ENCODE measurements at places on chromosomes 2 and 18.

GRCh38 chr2:9095226-9095625, 91.7 kb upstream of the MBOAT2 start:
- DNase-seq: no peak

DNA sequence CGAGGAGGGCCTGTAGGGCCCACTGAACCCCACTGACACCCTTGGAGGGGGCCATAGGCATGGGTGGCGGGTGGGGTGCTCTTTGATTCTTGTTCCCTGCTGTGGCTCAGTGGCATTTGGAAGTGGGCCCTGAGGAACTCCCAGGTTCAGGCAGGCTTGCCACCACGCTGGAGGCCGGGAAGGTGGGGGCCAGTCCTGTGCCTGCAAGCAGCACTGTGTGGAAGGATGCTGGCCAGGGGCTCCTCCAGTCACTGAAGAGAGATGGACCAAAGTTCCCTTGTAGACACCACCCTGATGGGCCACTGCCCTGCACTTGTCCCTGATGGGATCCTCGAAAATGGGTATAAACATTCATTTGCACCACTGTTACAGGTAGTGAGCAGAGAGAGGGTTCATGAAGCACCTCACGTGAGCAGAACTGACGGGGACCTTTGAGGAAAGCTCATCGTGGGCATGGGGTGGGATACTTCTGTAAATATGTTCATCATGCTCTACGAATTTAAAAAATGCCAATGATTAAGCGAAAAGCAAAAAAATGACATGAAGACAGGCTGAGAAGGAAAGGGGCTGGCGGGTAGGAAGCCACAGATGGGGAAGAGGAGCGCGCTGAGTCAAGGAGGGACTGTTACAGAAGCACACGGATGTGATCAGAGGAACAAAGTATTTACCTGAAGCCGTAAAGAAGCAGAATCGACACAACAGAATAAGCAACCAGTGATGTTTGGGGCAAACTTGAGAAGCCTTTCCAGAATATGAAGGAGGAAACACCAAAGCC, 45.2 kb upstream of the ASB1 start:
- DNase-seq: no peak

DNA sequence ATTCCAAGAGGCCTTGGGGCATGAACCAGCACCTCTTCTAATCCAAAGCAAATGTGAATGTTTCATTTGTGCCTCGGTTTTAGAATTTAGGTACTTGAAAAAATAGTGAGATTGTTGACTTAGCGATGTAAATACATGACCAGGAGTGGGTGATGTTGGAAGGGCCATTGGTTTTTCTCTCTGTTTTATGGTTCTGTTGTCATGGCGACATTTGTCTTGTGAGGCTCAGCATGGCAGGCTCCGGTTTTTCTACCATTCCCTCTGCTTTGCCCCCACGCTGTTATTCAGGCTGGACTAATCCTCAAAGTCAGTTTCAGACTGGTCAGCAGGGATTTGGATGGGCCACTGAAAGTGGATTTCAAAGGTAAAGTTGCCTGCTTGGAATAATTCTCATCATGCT, 255.4 kb downstream of the ALPK2 start:
- no peak for DNase-seq

DNA sequence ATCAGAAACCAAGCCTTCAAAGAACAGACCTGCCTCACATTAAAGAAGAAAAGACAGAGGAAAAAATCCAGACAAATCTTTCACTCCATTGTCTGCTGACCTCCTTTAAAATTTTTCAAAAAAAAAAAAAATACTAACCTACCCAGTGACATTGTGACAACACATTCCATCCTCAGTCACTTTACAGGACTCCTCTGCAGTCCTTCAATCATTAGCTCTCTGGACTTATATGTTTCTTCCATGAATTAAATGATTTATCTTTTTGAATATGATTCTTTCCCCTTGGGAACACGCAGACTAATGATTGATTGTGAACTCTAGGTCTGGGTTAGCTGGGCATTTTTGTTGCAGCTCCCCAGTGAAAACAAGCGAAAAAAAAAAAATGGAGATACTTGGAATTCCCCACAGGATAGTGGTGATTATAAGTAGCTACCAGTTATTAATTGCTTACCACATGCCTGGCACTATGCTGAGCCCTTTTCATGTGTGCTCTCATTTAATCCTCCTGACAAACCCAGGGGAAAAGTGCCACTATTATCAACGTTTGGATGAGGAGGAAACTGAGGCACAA, 261.3 kb upstream of the NCKAP5 start:
- DNase-seq: no peak

GRCh38 chr18:12028040-12028628, 46.8 kb downstream of the IMPA2 start:
- DNase-seq: no peak

DNA sequence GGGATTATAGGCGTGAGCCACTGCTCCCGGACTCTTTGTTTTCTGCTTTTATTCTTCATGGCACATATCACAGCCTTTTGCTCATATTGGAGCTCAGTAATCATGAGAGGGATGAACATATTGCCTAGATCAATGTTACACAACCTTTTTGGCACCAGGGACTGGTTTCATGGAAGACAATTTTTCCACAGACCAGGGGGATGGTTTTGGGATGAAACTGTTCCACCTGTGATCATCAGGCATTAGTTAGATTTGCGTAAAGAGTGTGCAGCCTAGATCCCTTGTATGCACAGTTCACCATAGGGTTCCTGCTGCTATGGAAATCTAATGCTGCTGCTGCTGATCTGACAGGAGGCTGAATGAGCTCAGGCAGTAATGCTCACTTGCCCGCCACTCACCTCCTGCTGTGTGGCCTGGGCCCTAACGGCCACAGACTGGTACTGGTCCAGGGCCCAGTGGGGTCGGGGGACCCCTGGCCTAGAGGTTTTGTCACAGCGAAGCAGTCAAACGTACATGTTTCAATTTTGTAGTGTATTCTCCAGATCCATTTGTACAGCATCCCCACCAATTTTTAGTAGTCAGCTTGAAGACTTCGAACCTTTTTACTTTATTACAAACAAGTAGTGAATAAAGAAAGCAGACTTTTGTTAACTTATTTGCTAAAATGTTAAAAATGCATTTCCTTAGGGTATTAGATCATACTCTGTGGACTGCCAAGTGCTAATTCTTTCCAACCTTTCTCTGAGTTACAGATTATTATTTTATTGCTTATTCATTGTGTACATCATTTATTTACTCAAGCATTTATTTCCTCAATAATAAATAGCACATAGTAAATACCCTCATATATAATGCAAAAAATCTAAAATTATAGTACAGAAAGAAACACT, 6.2 kb downstream of the DAW1 start:
- DNase-seq: no peak

DNA sequence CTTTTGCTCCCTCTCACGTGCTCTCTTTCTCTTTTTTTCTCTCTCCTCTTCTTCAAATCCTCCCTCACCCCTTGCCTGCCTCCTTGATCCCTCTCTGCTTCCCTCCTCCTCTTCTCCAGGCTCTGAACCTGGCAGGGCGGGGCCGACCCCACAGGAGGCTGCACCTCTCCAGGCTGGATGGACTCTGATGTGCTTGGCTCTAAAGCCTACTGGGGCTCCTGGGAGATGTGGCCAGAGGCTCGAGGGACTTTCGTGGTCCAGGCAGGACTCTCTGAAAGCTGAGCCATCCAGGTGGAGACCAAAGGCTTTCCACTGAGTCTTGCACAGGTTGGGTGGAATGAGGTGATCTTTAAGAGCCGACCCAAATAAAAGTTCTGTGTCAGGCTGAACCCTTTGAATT, 25.4 kb downstream of the DYSF start:
- no peak for DNase-seq

DNA sequence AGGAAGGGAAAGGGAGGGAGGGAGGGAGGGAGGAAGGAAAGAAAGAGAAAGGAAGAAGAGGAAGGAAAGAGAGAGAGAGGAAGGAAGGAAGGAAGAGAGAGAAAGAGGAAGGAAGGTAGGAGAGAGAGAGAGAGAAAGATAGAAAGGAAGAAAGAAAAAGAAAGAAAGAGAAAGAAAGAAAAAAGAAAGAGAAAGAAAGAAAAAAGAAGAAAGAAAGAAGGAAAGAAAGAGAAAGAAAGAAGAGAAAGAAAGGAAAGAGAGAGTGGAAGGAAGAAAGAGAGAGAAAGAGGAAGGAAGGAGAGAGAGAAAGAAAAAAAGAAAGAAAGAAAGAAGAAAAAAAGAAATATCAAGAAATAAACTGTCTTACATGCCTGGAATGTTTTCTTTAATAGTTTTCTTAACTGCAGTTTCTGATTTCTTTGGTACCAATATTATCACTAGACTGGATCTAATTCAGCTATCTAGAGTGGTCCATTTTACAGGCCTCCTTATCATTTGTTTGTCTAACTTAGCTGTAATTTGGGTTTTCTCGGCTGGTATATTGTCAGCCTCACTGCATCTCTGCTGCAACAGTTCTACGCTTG, 59.6 kb upstream of the MBOAT2 start:
- DNase-seq: no peak

Data from activated T-helper 1 cell treated with anti-CD3 and anti-CD28 coated beads, Interleukin-2, amount 50 U/mL, for 16 hours (primary cell).